Stimulated activated CD4-positive, alpha-beta T cell treated with anti-CD3 and anti-CD28 coated beads, Interleukin-4, amount 100 ng/mL, for 24 hours (primary cell): ENCODE measurements at places on chromosomes 7 and 10.

GRCh38 chr7:30139836-30140384, 5.1 kb downstream of the MTURN start:
- no peak for DNase-seq

DNA sequence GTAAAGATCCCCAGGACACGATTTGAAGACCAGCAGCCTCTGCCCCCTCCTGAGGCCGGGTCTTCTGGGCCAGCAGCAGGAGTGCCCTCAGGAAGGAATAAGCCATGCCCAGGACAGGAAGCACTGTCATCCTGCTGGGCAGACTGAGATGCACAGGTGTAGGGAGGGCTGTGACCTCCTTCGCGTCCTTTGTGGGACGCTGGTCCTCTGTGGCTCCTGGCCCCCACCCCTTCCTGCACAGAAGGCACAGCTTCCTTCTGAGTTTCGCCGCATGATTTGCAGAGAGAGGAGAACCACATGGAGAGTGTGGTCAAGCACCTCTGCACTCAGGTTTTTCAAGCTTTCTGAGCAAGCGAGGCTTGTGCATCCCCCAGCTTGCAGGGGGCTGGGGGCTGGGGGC, 112.7 kb downstream of the RGS10 start:
- DNase-seq: no peak

- no peak for DNase-seq
Measured at GRCh38 chr10:115827231-115828009, 445.6 kb downstream of the GFRA1 start.

DNA sequence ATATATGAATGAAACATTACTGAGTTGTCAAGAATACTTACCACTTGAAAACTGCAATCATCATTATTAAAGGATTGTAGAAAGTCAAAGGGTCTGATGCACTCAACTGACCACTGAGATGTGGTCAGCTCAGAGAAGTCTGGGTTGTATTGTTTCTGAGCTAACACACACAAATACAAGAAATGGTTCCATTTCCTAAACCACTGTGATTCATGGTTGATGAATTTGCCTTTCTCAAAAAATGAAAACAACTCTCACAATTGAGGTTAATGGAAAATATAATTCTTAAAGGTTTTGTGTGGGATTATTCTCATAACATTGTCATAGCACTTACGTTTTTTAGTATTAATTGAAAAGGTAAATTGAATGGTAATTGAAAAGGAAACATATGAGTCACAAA, 45.6 kb upstream of the TAS2R16 start:
- DNase-seq: no peak

DNA sequence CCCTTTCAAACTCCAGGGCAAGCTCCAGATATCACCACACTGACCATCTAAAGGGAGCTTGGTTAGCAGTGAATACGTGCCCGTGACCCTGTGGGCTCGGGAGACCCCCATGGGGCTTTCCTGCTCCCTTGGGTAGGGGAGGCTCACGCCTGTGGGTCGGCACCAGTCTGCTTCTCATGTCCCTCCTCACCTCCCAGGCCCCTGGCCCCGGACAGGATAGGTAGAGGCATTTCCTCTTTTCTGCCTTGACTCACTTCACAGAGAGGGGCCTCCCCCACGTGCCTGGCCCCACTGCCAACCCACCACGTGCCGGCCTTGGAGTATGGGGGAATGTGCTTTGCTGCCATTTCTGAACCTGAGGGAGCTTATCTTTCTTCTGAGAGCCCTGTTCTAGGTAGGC, 131.3 kb upstream of the FAM20C start:
- DNase-seq: no peak

GRCh38 chr7:5699467-5700384, 81.7 kb downstream of the RNF216 start:
- DNase-seq: peak; percentile 77

GRCh38 chr10:600876-601659, 88.4 kb downstream of the DIP2C start:
- no peak for DNase-seq

- no peak for DNase-seq
Measured at GRCh38 chr7:45657890-45658715, 83.9 kb downstream of the ADCY1 start.

- no peak for DNase-seq
Measured at GRCh38 chr10:12533151-12533550, 183.8 kb downstream of the CAMK1D start.

DNA sequence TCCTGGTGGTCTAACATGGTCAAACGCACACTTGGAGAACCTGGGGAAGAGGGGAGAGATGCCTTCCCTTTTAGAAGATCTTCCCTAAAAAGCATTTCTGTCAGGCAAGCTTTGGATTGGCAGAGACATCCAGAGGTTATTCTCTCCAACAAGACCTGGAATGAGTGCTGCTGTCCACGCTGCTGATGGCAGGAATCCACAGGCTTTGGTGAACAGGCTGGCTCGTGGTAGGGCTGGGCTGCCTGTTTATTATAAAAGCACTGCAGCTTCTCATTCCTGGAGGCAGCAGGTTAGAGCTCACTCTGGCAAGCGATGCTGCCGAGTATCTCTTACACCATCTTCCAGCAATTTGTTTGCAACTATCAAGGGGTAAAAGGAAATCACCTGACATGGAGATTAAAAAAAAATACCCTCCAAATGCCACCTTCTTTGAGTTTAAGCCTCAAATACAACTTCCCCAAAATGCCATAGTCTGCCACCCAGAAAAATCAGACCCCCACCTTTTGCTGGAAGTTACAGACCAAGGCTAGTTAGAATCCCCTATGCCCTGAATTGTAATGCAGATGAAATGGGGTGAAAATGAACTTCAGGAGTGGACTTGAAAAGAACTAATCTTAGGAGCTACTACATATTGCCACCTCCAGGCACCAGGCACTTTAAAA, 152.1 kb upstream of the KMT2E start:
- DNase-seq: no peak

GRCh38 chr10:115861455-115861854, 411.6 kb downstream of the GFRA1 start:
- DNase-seq: no peak

DNA sequence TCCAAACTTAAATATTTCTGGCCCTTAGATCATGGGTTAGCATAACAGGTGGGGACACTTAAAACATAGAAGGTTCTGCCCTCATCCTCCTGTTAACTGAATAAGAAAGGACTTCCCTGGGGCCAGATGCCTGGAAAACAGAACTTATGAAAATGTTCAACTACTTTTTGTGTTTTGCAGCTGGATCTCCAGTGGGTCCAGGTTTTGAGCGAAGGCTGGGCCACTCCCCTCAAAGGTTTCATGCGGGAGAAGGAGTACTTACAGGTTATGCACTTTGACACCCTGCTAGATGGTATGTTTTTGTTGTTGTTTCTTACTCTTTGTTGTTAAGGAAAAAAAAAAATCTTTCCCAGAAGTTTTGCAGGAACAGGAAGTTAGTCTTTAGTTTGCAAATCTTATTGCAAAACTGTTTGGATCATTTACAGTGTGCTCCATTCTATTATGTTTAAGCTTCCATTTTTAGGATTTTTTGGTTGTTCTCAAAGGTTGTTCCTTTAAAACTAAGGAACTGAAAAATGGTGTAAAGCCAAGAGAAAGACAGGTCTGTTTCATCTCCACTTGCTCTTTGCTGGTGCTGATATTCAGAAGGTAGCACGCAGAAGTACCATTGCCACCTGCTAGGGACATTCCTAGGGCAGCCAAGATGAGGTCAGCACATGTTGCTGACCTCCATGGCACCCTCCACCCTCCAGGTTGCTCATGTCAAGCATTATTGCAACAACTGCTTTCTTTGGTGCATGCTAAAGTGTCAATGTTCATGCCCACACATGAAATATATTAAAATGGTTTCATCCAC, 56.1 kb downstream of the PAPSS2 start:
- no peak for DNase-seq

DNA sequence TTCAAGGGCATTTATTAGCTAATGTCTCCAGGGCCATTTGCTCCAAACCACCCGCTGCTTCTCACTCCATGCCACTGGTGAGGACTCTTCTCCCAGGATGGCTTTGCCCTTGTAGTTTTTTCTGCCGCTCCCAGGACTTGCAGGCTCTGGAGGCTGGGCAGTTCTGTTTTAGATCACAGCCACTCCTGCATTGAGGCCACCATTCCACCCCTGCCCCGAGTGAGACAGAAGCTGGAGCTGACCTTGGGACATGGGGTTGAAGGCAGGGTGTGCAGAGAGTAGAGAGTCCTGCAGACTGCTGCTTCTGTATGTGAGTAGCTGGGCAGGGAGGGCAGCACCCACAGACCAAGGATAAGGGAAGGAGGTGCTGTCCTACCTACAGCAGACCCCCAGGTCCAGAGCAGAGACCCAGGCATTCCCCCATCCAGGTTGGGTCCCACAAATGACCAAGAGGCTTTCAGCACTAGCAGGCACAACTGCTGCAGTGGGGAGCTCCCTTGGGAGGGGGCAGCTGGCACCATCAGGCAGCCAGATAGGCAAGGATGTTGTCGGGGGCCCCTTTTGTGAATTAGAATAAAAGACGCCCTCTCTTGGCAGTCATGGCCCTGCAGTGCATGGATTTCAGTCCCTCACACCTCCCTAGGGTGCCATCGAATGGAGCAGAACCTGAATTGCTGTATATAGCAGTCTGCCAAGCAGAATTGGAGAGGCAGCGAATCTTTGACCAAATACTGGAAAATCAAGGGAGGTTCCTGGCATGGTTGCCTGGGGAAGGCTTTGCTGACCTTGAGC, 22.7 kb upstream of the ADCYAP1R1 start:
- DNase-seq: no peak
